Endothelial cell of umbilical vein (primary cell): ENCODE measurements at places on chromosomes 7 and 10. TPM values are rescaled to one million over a fixed set of nuclear protein-coding genes. Genes with fewer than 3 reads are reported as not detected.

The PRR15 gene
- 1.8 and 4.1 TPM in 2 replicates for total RNA-seq

DNA sequence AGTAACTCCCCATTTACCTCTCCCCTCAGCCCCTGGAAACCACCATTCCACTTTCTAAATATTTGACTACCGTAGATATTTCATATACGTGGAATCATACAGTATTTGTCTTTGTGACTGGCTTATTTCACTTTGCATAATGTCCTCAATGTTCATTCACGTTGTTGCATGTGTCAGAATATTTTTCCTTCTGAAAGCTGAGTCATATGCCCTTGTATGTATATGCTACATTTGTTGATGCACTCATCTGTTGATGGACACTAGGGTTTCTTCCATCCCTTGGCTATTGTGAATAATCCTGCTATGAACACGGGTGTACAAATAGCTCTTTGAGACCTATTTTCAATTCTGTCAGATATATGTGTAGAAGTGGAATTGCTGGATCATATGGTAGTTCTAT lies 25.8 kb upstream of the TSPAN13 start:
- DNase-seq = no peak

- DNase-seq = no peak
These were observed 279.4 kb upstream of the IMMP2L start for GRCh38 chr7:111841596-111842205.

DNA sequence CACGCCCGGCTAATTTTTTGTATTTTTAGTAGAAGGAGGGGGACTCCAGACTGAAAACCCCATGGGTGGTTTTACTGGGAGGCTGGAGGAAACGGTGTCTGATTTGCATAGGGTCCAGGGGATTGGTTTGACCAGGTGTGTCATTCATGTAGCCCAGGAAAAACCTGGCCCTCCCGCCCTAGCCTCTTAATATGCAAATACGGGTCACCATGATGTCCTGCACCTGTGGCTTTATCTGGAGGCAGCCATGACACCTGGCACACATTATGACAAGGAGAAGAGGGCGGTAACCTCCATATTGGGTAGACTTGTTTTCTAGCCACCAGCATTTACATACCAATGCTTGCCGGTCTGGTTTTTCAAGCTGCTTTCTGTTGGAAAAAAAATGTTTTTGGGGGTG lies 68.0 kb downstream of the TRIL start:
- no peak for DNase-seq

The OR6B1 gene
- total RNA-seq = not detected in 2 replicates

The SSC4D gene
- 0.39 and 0.46 TPM in 2 replicates for total RNA-seq

The MMP21 gene
- not detected in 2 replicates for total RNA-seq

The MINDY4 gene
- 4.7 and 5.2 TPM in 2 replicates for total RNA-seq

GRCh38 chr10:104577861-104578521 lies 63.1 kb upstream of the SORCS3 start:
- no peak for DNase-seq
